Endodermal cell (in vitro differentiated cells): ENCODE measurements at places on chromosomes 5 and 9. TPM values are rescaled to one million over a fixed set of nuclear protein-coding genes. Genes with fewer than 3 reads are reported as not detected.

The DHX29 gene
- total RNA-seq = 20.4 to 28.7 TPM (median 27.9 TPM) in 3 replicates

- no peak for DNase-seq
Observed at GRCh38 chr9:106670418-106670817, 192.5 kb upstream of the ZNF462 start.

GRCh38 chr9:14749741-14750211 is 27.2 kb upstream of the CER1 start:
- DNase-seq = no peak

DNA sequence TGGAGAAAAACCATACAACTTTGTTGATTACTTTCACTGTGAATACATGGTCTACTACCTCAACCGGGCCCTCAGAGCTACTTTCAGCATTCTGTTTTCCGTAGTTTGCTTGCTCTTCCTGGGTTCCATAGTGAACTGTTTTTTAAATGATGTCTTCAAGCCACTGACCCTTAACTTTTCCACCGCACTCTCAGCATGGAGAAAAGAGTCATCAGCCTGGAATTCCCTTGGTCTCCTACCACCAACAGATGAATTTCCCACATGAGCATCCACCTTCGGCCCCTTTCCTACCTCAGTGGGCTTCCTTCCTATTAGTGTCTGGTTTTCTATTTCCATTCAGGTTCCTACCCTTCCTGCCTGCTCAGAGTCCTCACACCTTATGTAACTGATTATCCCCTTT is 135.9 kb upstream of the ADAMTSL1 start:
- no peak for DNase-seq

The CWC27 gene
- total RNA-seq = 69.4 and 74.8 TPM in 2 replicates

The SV2C gene
- total RNA-seq = not detected in 3 replicates

DNA sequence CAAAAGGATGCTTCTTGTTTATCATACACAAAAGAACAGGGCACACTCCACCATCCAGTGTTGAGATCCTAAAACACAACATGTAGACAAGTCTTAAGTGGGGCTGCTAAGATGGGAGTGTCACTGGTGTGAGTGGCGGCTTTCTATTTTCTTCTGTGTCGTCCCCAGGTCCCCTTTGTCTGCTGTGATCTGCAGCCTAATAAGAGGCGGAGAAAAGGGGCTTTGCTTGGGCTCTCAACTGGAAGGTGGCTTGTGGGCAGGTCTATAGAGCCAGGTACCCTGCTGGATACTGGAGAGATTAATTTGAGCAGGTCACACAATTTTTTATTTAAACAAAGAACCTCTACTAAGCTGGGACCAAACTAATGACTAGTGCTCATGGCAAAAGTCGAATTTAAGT is 126.1 kb upstream of the SAP30L start:
- DNase-seq = no peak

- DNase-seq = no peak
Observed at GRCh38 chr9:89218040-89218928, 39.7 kb upstream of the SHC3 start.

The TSSK1B gene
- 0.11 TPM in 1 of 2 replicates, not detected in the other for total RNA-seq

The PCDHB4 gene
- total RNA-seq = 2.3 and 3.3 TPM in 2 replicates

DNA sequence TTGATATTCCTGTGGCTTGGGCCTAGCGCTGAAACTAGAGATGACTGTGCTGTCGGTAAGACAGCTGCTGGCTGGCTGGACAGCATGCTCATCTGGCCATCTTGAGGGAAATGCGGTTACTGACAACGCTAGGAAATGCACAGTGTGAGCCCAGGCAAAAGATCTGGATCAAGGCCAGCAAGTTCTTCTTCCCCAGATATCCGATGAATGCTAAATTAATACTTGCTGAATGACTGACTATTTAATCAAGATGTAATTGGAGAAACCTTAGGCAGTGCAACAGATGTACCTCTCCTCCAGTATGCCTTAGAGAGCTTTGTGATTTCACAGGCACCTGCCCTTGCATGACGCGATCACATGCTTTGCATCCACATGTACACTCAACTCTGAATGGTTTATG is 659.1 kb downstream of the EFNA5 start:
- DNase-seq = no peak
